ENCODE measurements at places on chromosomes 1 and 21.

GRCh38 chr1:28517649-28517999, 11.8 kb downstream of the RCC1 start:
- no peak for DNase-seq

DNA sequence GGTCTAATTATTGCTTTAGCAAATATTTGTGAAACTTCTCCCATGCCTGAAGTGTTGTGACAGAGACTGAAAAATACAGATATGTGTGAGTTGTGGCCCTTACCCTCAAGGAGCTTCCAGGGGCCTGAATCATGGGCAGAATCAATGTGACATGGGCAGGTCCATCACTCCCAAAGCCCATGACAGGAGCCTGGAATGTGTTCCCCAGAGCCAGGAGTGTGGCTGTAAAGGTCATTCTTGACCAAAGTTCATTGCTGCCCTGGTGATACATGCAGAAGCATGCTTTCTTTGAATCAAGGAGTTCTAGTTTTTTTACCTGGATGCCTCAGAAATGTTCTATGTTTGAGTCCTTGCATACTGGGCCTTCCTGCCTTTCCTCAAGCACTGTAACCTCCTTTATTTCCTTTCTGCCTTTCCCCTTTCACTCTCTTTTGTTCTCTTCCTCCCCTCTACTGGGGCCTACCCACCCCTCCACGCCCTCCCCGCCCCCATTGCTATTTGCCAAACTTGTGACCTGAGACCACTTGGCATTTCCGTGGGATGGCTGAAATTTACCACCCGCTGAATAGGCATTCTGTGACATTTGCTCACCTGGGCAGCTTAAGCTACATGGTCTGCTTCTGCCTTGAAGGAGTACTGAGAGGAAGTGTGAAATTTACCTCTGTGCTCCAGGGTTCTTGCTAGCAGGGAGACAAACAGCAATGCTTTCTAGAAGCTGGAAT, 19.7 kb downstream of the PBX1 start:
- no peak for DNase-seq

DNA sequence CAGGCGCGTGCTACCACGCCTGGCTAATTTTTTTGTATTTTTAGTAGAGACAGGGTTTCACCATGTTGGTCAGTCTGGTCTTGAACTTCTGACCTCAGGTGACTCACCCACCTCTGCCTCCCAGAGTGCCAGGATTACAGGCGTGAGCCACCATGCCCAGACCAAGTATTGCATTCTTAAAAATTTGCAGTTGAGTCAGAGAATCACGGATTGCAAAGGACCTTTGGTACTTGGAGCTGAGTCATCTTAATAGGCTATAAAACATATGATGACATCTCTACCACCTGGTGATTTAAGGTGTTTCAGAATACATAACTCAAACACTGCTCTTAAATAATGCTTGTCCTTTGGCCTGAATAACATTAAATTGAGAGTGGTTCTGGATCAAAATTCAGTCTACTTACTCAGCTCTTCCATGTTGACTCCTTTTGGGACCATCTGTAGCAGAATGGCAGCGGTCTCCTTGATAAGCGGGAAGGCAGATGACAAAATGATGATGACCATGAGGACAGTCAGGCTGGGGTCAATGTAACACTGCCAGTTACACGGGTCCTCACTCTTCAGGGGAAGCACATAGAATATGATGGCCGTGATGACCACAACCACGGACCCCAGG, 10.4 kb downstream of the SLC30A10 start:
- DNase-seq, result no peak

DNA sequence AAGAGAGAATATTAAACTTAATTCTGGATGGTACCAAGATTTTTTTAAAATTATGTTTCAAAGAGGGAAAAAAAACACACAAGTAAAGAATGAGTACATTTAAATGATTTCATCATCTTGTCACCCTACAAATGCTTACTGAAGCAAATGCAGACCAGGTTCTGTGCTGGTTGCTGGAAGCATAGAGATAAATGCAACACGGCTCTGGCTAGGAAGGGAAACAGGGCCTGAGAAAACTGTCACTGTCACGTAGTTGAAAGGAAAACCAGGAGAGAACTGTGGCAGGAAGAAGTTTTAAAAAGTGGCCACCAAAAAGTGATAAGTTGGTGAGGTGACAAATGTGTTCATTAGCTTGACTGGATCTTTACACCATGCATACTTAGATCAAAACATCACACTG, 336.9 kb upstream of the NFIA start:
- DNase-seq, result no peak

- no peak for DNase-seq
Observed at GRCh38 chr1:157249326-157249725, 111.1 kb upstream of the ETV3 start.

- no peak for DNase-seq
Observed at GRCh38 chr1:22609291-22609690, 27.1 kb upstream of the C1QA start.

All from stimulated activated CD8-positive, alpha-beta memory T cell treated with anti-CD3 and anti-CD28 coated beads, Interleukin-2, amount 100 ng/mL, for 1 hour (primary cell).